Stimulated activated CD4-positive, alpha-beta T cell treated with anti-CD3 and anti-CD28 coated beads, Interleukin-1b, Interleukin-23, amount 100 ng/mL, for 4 hours (primary cell): ENCODE measurements at places on chromosomes 3 and 15.

DNA sequence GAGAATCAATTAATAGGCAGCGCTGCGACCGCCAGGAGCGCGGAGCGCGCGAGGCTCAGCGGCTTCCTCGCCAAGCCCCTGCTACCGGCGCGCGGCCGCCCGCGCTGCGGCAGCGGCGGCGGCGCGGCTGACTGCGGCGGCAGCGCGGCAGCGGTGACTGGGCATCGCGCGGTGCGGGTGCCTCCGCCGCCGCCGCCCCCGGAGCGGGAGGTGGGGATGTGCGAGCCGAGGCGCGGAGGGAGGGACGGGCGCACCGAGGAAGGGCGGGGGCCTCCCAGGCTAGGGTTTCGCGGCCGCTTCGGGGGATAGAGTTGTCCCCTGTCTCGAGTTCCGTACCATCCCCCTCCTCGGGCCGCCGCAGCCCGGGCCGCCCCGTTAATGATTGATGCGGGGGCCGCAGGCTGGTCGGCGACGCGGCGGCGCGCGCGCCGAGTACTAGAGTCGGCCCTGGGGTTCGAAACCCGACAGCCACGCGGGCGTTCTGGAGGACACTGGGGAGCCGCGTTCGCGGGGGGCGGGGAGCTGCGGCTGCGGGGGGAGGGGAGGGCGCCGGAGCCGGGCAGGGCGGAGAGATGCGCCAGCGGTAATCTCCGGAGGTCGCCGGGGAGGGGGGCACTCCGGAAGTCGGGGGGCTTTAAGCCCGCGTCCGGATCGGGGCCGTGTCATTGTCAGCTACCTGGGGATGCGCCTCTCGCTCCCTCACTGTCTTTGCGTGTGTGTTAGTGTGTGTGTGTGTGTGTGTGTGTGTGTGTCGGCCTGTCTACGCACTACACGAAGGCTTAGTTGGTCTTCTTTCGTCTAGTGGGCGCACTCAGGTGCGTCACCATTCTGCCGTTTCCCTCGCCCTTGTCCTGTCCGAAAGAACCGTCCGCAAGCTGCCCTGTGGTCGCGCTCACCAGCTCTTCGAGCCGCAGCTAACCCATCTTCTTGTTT, at the start of gene PAQR9:
Gene PAQR9, minus strand, starts transcription at position 159 of the 933 bp plus-strand sequence. CDS start 338 bp downstream, outside the sequence.
- no peak for DNase-seq

DNA sequence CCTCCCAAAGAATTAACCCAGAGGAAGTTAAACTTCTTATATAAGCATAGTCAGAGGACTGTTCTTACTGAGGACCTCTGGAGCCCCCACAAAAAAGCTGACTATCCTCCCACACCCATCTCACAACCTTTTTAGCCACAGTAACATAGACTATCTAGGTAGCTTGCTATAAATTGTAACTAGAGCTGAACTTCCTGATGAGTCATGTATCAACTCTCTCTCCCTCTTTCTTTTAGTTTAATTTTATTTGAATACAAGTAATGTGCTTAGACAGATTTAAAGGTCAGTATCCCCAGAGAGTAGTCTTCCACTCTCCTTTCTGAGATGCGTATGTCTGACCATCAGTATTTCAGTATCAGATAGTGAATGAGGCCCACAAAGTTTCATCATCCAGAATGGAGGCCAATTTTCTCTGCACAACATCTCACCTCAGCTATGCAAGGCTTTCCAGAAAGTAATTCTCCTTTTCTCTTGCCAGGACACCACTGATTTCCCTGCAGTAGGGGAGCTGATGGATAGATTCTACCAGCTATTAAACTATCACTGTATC, 104.0 kb upstream of the MYRIP start:
- no peak for DNase-seq

- DNase-seq = no peak
Measured at GRCh38 chr3:58580826-58581327, 3.7 kb upstream of the FAM107A start.

DNA sequence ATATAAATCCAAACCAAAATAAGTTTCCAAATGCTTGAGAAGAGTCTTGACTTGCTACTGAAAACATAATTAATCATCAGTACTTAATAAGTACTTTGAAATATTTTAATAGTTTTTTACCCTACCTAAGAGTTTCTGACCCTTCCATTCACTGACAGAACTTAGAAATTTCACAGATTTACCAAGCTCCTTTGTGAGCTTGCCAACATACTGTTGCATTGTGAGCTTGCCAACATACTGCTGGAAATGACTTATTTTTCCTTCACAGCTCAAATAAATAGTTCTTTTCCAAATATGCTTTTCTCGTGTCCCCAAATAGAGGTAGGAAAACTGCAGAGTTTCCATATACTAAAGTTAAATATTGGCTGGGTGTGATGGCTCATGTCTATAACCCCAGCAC, 9.6 kb upstream of the AADAC start:
- no peak for DNase-seq

GRCh38 chr3:155714295-155714718, 30.6 kb downstream of the PLCH1 start:
- DNase-seq = no peak

DNA sequence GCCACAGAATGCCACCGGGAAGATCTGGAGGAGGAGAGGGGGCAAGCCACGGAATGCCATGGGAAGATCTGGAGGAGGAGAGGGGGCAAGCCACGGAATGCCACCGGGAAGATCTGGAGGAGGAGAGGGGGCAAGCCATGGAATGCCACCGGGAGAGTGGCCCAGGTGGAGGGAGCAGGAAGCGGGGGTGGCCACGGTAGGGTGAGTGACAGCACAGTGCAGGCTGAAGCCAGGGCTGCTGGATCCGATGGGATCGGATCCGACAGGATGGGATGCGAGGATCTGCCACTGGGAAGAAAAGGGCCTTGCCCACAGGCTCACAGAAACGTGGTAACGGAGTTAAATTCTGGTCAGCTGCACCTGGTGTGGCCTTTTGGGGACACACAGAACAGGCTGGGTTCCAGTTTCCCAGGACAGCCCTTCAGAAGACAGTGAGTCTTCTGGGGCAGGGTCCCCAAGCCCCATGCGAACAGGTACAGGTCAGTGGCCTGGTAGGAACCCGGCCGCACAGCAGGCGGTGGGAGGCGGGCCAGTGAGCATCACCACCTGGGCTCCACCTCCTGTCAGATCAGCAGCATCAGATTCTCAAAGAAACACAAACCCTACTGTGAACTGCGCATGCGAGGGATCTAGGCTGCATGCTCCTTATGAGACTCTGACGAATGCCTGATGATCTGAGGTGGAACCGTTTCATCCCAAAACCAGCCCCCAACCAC, 58.8 kb downstream of the XXYLT1 start:
- no peak for DNase-seq

GRCh38 chr3:161355508-161355907, 15.8 kb downstream of the SPTSSB start:
- DNase-seq = no peak

DNA sequence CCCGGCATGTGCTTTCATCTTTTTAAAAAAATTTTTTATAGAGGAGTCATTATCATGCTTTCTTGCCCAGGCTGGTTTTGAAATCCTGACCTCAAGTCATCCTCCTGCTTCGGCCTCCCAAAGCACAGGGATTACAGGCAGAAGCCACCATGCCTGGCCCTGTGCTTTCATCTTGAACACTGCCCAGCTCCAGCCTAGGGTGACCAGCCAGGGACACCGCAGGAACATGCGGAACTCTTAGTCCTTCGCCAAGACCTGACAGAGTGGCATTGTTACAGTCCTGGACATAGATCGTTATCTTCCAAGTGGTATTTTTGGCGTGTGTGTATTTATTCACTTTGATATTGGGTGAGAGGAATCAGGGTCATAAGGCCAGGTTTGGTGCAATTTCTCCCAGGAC, 7.9 kb upstream of the FURIN start:
- DNase-seq = no peak

DNA sequence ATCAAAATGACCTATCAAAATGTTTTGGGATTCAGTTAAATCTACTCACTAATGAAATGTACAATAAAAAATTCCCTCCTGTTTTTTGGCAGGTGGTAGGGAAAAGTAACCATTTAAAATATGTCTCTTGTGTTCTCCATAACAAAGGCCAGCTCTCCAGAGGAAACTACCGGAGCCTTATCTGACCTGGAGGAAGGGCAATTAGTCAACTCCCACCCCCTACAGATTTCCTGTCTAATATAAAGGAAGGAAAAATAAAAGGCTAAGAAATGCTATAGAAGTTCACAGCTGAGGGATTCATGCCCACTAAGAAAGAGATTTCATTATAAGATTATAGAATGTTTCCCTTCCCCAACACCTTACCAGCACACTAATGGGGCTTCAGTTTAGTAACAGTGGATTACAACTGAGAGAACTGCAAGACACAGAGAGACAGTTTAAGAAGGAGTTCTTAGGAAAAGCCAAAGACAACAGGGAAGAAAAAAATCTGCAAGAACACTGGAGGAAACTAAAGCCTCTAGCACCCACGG, 376.5 kb upstream of the KCNMB2 start:
- DNase-seq = no peak

GRCh38 chr3:39433642-39434041, 27.1 kb downstream of the RPSA start:
- DNase-seq = no peak

GRCh38 chr15:75129788-75130187, 71.9 kb upstream of the C15orf39 start:
- DNase-seq = no peak

DNA sequence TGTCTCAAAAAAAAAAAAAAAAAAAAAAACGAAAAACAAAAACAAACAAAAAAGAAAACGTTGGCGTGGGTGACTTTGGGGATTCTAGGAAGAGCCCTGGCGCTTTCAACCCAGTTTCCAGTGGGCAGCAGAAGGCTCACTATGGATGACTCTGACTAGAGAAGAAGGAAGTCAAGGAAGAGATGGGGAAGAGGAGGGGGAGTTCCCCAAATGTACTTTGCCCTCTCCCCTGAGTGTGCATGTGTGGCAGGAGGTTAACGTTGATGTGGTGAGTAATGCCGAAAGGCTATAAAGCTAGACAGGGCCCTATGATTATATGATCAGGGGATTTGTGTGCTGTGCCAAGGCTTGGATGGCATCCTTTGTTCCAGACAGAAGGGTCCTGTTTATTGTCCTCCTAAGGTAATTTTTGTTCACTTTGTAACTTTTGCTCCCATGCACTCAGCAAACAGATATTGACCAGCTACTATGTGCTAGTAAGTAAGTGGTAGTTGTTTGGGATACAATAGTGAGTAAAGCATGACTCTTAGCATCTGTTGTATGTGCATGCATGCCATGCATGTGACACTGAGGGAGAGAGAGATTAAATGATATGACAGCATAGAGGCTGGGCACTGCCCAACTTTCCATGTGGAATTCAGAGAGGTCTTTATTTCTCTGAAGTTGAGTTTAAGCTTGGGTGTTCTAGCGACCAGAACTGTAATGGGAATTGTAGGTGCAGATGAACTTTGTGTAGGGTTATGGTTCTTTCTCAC, 750 bp upstream of the HHLA2 start:
- DNase-seq = no peak

DNA sequence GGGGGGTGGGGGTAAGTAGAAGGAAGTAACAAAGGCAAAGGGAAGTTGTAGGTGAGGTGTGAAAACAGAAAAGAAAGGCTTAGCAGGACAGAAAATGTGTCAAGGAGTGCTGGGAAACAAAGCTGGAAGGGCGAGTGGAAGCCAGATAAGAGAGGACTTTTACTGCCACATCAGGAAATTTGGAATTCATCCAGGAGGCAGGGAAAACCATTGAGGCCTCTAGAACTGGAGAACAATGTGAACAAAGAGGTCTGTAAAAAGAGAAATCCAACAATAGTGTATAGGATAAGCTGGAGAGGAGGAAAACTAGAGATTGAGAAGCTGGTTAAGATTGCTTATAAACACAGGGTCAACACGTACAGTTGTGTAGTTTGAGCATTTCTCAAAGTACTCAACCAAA, 116.6 kb downstream of the NTRK3 start:
- DNase-seq = no peak

- DNase-seq = no peak
Measured at GRCh38 chr15:89457086-89457485, 39.3 kb downstream of the RHCG start.

GRCh38 chr3:50150404-50150750, 4.7 kb upstream of the SEMA3F start:
- DNase-seq = no peak

DNA sequence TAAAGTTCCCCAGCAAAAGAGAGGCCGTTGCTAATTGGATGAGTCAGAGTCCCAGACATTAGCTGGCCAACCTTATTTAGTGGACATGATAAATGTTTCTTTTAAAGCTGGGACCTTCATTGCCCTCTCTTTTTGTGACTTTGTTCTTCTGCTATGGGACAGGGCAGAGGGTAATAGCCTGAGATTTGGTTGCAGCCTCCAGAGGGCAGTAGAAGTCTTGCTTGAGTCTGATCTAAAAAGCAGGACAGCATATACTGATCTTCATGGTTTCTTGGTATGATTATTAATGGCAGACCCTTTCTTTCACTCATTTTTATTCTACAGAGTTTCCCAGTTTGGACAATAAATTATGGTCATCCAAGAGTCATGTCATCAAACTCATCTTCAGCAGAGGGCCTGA, 25.1 kb upstream of the ZKSCAN7 start:
- no peak for DNase-seq

- DNase-seq = no peak
Measured at GRCh38 chr3:5095886-5096285, 26.2 kb upstream of the ARL8B start.

DNA sequence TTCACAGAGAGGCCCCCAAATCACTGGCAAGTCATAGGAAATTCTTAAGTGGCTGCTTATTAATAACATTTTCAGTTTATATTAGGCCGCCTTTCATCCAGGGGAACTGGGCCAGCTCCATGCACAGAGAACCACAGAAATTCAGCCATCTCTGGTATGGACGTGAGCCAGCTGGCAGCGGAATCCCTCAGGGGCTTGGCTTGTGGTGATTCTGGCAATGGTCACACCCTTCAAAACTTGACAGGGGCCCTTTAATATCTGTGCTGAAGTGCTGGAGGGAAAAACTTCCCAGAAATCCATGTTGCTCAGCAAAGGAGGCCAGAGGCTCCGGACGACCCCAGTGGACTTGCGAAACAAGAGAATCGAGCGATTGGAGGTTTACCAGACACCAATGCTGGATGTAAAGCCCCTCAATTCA, 11.3 kb downstream of the PRICKLE2 start:
- DNase-seq = no peak

DNA sequence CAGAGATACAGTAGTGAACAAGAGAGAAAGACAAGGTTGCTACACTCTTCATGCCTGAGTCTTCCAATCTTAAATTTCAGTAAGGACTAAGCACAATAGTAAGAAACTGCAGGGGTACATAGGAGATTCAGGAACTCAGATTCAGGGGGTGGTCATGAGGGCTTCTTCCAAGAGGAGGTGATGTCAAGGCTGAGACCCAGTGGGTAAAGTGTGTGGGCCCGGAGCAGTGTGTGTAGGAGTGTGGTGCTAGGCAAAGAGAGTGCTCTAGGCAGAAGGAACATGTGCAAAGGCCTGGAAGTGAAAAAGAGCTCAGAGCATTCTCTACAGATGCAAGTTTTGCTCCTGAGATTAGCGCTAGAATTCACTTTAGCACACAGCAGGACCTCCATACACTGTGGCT, 102.9 kb upstream of the SPATA12 start:
- no peak for DNase-seq

GRCh38 chr3:85760342-85760741, 801.6 kb downstream of the CADM2 start:
- no peak for DNase-seq

- no peak for DNase-seq
Measured at GRCh38 chr3:156594219-156594683, 39.3 kb upstream of the SSR3 start.
